Left colon (tissue), 2 donors: ENCODE measurements at places on chromosomes 1 and 21.

DNA sequence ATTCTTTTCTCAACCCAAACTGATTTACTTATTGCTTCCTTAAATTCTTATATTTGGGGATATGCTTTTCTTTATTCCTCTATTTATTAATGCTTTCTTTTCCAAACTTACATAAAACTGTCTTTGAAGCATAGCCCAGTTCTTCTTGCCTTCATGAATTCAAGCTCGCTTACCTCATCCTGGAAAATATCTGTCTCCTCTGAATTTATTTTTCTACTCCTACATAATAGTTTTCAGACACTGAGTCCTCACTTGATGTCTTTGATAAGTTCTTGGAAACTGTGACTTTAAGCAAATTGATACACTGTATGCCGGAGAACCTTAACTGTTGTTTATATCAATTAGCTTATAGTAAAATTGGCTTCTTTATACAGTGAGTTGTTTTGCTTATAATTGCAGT is 93.8 kb downstream of the ZFYVE9 start:
- DNase-seq: no peak

GRCh38 chr1:246255773-246256172 is 251.3 kb downstream of the SMYD3 start:
- no peak for DNase-seq

GRCh38 chr1:102472520-102472919 is 475.8 kb upstream of the OLFM3 start:
- no peak for DNase-seq

DNA sequence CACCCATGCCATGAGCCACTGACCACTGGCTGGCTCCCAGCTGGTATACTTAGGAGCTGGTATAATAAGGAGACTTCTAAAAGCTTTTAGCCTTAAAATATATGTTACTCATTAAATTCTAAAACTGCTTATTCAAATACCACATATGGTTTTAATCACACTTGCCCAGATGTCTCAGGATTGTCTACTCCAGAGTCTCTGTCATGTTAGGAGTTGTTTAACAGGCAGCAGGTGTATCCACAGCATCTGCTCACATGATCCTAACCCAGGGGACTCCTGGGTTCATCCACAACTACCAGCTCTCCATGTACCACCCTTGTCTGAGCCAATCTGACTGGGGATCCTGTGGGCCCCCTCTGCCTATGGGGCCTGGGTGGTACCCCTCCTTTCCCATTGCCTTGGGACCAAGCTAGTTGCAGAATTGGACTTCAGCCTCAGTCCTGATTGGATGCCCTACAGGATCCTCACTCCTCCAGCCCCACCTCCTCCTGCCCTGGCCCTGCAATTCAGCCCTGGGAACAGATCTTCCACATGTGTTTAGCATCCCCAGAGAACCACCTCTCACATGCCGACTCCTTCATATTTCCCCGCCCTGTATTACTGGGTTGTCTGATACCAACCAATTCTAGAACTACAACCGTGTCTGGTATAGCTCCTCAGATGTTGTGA is 61.3 kb downstream of the BCAR3 start:
- DNase-seq: peak; percentile 49

- DNase-seq: no peak
Measured at GRCh38 chr1:234495231-234495990, 16.4 kb upstream of the TARBP1 start.

DNA sequence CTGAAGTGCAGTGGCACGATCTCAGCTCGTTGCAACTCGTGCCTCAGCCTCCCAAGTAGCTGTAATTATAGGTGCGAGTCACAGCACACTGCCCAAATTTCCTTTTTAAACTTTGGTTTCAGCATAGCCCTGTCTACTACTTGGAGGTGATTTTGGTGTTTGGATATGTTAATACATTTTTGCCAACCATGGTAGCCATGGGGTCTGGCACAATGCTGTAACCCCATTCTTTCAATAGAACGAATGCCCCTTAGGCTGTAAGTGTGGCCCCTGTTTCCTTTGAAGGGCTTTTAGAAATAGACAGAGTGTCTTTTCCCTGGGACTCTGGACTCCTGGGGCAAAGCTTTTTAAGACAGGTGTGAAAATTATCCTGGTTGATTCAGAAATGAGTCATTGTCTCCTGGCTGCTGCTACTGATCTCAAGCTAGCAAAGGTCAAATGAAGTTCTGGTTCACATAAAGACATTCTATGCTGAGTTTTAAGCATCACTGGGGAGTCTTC is 141.1 kb upstream of the RUNX1 start:
- DNase-seq: no peak
